ENCODE measurements at places on chromosomes 12 and 14.
A peak's percentile ranks its signal among the peaks of the same experiment; 100 is the strongest.

DNA sequence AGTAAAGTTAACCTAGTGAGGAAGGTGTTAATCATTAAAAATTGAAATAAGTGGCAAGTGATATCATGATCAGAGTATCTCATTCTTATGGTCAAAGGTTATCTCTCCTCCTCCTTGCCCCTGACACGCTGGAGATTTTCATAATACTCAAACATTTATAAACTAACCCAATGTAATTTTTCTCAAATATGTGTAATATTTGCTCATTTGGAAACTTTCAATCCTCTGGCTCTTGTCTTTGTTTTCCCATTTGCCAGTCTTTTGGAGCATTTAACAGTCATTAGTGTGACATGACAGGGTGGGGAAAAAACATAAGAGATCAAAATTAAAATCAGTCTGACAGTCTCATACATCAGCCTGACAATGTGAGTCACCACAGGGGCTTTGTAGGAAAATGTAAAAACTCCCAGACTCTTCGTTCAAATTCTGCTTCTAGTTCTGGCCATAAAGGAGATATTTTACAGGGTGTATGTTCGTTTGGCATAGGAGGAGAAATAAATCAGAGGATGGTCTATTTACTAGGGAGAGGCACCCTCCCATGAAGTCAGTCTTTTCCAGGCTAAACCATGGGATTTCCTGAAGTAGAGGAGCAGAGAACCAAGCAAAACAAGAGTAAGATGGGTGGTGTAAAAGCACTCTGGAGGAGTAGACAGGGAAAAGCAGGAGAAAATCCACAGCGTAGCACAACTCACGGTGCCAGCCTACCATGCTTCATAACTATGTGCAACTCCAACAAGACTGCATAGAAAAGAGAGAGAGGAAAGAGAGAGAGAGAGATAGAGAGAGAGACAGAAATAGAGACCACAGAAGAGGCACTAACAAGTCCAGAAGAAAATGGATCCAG is 369.2 kb upstream of the PDE3A start:
- no peak for DNase-seq

GRCh38 chr12:49535921-49536525 is 2.8 kb upstream of the KCNH3 start:
- no peak for DNase-seq

DNA sequence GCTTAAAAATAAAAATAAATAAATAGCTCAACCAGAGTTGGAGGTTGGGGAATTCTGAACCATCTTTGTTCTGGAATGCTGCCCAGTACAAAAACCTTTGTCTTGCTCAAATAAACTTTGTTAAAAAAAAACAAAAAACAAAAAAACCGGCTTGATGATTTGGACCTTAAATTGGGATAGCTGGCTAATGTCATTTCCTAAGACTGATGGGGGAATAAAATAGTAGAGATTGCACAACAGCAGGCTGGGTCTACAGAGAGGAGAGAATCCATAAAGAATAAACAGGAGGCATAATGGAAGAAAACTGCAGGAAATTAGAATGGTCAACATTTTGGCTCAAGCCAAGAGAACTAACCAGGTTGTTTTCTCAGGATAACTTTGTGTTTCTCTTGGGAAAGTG is 370.9 kb downstream of the AEBP2 start:
- DNase-seq = no peak

GRCh38 chr14:67883717-67884116 is 64.1 kb downstream of the RAD51B start:
- DNase-seq = no peak

- DNase-seq = no peak
These were observed 30.5 kb upstream of the PLEKHG3 start for GRCh38 chr14:64673748-64674147.

GRCh38 chr12:117662620-117663395 is 301.4 kb upstream of the NOS1 start:
- no peak for DNase-seq

DNA sequence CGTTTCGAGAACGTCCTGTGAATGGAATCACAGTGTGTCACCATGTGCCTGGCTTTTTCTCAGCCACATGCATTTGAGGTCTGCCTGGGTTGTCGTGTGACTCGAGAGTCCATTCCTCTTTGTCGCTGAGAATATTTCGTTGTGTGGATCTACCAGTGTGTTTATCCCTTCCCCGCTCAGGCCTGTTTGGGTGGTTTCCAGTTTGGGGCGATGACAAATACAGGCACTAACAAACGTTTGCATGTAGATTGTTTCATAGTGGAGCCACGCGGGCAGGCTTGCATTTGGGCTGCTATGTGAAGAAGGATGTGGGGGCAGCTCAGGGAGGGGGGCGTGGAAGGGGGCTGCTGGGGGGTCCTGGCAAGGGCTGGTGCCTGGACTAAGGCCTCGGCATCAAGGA is 14.1 kb downstream of the RIN3 start:
- DNase-seq = no peak

DNA sequence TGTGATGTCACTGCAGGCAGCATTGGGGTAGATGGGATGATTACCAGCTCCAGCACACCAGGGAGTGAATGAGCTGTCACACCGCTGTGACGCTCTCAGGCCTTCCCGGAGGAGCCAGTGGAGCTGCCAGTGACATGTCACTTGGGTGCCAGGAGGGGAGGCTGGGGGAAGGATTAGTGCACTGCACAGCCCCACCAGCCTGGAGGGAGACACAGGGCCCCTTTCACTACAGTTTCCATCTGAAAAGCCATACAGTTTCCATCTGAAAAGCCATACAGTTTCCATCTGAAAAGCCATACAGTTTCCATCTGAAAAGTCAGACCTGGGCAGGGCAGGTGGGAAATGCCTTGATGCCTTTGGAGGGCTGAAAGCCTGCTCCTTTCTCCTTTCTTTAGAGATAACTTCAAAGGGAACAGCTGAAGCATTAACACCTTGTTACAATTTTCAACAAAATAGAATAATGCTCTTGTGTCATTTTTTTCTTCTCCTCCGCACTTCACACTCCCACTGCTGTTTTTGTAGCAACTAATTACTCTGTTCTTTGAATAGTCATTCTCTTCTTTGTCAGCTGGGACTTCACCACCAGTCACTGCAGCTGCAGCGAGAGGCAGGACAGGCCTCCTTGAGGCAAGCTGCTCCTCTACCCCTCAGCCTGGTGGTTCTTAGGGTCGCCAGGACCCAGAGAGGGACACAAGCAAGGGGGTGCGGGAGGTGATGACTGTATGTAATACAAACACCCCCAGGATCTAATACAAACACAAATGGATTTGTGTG is 256.9 kb upstream of the RGS6 start:
- DNase-seq = no peak

- DNase-seq = no peak
These were observed 2.2 kb downstream of the TMEM132C start for GRCh38 chr12:128269181-128269591.

GRCh38 chr14:100239211-100239839 is 381 bp downstream of the YY1 start:
- DNase-seq = no peak

DNA sequence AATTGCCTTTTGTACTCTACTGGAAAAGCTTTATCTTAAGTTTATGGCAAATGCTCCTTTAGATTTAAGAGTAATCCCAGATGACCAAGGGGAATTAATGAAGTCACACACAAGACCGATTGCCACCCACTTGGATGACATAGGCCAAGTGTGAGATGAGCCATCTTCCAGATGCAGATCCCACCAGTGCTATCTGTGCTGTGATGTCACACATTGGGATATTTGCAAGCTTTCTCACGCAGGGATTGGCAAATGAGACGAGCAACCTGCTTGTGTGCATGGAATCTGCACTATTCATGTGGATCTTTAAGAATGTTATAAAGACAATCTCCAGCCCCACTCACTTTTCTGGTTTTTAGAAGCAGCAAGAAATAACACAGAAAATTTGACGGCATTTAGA is 602.1 kb upstream of the TMEM132C start:
- no peak for DNase-seq

GRCh38 chr12:104966677-104967076 is 8.6 kb upstream of the SLC41A2 start:
- no peak for DNase-seq

DNA sequence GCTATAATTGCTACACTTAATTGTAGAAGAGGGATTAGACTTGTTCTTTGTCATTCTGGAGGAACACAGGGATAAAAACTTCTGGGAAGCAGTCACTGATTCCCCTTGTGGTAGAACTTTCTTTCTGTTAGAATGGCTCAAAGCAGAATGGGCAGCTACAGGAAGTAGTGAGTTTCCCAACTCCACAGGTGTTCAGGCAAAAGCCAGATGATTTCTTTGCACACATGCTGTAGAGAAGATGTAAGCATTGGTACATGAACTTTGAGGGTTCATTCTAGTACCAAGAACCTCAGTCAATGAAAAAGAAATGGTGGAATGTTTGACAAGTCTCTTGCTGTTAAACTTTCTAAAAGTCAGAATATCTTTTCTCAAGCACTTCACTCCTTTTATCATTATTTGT is 4.3 kb downstream of the NDUFA9 start:
- no peak for DNase-seq

GRCh38 chr14:55645145-55645544 is 65.1 kb downstream of the KTN1 start:
- DNase-seq = no peak

- no peak for DNase-seq
These were observed 215.8 kb upstream of the DIO2 start for GRCh38 chr14:80427101-80427500.

DNA sequence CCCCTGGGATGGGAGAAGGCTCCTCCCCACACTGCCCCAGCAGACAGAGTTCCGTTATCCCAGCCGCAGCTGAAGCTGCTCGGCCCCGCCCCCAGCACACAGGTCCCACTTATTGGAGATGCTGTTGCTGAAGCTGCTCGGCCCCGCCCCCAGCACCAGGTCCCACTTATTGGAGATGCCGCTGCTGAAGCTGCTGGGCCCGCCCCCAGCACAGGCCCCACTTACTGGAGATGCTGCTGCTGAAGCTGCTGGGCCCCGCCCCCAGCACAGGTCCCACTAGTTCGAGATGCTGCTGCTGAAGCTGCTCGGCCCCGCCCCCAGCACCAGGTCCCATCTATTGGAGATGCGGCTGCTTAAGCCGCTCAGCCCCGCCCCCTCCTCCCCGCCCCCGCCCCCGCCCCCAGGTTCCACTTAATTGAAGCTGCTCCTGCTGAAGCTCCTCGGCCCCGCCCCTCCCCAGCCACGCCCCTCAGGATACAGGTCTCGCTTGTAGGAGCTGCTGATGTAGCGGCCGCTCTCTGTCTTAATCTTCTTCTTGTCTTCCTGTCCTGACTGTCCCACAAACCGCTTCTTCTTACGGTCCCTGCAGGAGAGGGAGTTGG is 12.0 kb downstream of the CFAP73 start:
- DNase-seq = peak; percentile 80

GRCh38 chr12:9669534-9669933 is at the start of gene CLEC2D:
CLEC2D (plus strand) TSS chr12:9669713; CDS start chr12:9669735, 22 bp downstream.
- DNase-seq = no peak

GRCh38 chr12:130336723-130337487 is 782 bp upstream of the PIWIL1 start:
- no peak for DNase-seq

DNA sequence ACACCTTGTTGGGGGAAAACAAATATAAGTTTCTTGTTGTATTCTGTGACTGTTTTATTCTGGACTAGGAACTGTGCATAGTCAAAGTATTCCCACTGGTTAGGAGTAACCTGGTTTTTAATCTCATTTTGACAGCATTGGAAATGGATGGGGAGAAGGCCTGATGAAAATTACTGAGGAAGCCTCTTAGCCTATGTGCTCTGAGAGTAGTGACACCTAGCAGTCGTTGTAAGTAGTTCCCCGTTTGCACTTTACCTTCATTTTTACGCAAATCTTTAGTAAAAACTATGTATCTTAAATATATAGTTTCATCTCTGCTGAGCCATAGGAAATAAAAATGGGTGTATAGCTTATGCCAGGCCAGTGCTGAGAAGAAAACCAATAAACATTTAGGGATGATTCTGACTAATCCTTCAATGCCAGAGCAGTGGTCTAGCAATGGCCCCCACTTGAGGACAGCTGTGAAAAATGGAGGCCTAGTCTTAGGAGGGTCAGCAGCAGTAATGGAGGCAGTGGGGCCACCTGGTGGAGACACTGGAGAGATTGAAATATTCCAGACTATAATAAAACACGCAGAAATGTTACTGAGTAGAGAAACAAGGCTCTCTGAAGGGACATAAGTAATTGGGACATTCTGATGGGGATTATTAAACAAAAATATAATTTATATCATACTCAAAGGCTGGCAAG is 133.2 kb upstream of the NOVA1 start:
- DNase-seq = no peak

- DNase-seq = no peak
These were observed 67.3 kb upstream of the GALNT9 start for GRCh38 chr12:132396657-132397056.

DNA sequence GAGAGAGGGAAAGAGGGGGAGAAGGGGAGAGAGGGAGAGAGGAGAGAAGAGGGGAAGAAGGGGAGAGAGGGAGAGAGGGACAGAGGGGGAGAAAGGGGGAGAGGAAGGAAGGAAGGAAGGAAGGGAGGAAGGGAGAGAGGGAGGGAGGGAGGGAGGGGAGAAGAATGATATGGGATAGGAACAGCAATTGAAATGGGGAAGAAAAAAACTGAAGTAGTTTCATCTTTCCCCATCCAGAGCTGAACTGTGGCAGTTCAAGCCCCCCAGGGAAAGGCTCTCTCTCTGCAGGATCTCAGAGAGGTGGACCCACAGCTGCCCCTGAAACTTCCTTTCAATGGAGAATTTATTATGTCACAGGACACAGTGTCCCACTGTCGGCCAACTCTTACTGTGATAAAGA is 136.9 kb downstream of the DPF3 start:
- no peak for DNase-seq

- DNase-seq = no peak
These were observed 826 bp upstream of the CACNA1C start for GRCh38 chr12:2051700-2052621.

DNA sequence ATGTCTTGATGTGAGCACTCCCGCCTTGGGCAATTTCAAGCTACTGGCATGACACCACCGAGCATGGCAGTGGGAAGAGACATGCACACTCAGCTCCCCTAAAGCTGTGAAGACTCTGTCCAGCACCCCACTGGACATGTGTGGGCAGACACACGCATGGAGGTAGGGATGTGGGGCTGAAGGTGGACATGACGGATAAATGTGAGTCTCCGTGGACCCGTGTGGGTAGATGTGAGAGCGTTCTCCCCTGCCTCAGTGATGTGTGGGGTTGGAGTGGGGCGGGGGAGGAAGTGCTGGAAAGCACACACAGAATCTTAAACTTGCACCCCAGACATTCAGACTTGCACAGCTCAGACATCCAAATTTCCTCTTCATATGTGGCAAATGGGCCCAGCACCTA is 12.6 kb downstream of the SLC6A12 start:
- DNase-seq = no peak

DNA sequence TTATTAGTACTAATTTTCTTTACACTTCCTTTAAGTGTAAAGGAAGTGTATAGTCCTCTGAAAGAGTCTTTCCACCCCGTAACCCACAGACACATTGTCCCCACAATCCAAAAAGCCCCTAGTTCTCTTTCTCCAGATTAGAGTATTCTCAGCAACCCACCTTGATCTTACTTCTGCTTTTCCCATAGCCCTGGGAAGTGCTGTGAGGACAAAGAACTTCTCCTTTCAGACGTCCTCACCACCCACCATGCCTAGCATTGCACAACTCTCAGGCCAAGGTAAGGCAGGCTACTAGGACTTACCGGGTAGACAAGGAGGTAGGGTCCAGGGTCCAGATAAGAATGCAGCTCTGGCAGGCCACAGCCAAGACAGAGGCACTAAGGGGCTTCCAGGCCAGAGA is 7.4 kb downstream of the AAAS start:
- DNase-seq = no peak
